Pulmonary artery endothelial cell (primary cell): ENCODE measurements at places on chromosomes 2 and 18. TPM values are rescaled to one million over a fixed set of nuclear protein-coding genes. Genes with fewer than 3 reads are reported as not detected.

MFSD6 gene
- 1.2 and 10.0 TPM in 2 replicates for total RNA-seq

CHRNG gene
- total RNA-seq: not detected in 2 replicates

WDR43 gene
- total RNA-seq: 103 and 105 TPM in 2 replicates

DNA sequence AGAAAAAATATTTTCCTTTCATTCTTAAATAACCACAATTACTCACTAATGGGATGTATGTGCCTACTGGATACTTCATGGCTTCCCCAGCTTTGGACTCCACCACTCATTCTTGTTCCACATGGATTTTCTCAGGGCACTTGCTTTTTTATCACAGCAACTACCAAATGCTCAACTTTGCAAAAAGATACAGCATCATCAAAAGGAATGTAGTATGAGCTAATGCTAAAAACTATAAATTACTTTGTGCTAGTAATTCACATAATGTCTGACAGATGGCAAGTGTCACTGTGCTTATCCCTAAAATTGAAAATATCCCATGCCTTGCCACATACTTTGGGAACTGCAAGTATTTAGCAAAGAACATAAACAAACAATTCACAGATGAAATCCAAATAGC, 130.4 kb upstream of the ZFP36L2 start:
- no peak for DNase-seq

DNA sequence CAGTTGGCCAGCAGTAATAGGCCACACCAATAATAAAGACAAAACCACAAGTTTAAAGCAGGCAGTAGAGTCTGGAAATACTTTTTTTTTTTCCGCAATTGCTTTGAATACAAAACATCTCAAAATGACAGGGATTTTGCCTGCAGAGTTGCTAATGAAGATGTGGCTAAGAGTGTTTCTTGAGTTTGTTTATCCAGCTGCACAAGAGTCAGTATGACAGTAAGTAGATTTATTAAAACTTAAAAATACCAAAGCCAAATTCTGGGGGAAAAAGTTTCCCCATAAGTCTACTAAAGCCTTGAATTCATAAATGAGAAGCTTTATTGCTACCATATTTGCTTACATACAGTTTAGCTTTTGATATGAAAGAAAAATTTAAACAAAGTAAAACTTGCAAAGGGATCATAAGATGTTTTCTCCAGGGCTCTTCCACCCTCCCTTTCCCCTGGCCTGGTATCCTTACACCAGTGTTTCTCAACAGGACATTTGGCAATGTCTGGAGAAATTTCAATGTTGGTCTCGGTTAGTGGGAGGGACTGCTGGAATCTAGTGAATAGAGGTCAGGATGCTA, 3.9 kb upstream of the DSEL start:
- no peak for DNase-seq

DNA sequence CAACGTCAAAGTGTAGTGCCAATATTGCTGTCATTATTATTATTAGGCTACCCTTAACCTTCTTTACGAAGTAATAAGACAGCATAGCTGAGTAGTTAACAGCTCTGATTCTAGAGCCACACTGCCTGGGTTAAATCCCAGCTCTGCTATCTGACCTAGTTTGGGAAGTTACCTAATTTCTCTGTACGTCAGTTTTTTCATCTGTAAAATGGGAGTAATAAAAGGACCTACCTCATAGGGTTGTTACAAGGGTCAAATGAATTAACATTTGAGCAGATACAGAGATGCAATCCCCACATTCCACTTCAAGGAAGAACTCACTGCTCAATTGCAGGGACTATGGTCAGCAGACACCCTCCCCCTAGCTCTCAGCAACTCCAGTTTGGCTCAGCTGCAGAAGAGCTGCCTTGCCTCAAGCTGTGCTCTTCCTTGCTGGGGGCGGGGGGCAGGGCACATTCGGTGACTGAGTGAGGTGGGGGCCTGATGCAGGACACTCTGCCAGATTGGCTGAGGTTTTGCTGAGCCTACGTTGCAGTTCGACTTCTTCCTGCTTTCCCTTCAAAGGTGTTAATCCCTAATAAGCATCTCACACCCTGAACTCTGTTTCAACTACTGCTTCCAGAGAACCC, 11.0 kb upstream of the LGALSL start:
- DNase-seq: no peak

GRCh38 chr2:119234021-119235019, 10.7 kb downstream of the STEAP3 start:
- DNase-seq: no peak

GRCh38 chr2:23312996-23313606, 71.9 kb upstream of the KLHL29 start:
- no peak for DNase-seq

DNA sequence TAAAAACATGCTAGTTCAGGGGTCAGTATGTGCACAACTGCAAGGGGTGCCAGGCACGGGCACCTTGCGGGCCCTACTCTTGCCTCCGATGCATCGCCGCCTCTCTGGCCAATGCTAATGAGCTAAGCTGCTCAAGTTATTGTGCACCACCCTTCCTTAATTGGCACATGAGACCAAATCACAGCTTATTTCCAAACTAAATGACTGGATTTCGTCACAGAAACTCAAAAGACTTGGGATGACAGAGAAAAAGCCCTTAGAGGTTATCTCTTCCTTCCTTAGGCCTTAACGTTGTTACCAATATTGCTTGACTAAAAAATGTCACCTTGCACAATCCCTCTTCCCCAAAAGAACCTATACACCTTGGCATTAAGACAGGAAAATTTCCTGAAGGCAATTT, 7.7 kb downstream of the RNF149 start:
- no peak for DNase-seq
